ENCODE measurements at places on chromosomes 4 and X.

DNA sequence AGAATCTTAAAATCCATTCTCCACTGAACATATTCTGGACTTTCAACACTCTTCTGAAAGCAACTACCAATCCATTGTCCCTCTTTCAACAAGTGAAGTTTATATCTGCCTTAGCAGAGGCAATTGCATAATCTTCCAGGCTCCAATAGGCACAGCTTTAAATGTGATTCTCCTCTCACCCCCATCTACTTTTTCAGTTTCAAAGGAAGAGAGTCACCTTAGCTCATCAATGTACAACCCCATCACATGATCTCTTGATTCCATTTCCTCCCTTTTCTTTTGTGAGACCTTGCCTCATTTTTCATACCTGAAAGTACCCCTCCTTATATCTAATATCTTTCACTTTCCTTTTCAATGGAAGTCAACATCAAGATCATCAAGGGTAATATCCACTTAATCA is 921.7 kb upstream of the EPHA5 start:
- no peak for DNase-seq

GRCh38 chr4:73098016-73098415 is 28.5 kb upstream of the COX18 start:
- no peak for DNase-seq

- no peak for DNase-seq
These were observed 126.5 kb upstream of the WDFY3 start for GRCh38 chr4:85092943-85093342.

DNA sequence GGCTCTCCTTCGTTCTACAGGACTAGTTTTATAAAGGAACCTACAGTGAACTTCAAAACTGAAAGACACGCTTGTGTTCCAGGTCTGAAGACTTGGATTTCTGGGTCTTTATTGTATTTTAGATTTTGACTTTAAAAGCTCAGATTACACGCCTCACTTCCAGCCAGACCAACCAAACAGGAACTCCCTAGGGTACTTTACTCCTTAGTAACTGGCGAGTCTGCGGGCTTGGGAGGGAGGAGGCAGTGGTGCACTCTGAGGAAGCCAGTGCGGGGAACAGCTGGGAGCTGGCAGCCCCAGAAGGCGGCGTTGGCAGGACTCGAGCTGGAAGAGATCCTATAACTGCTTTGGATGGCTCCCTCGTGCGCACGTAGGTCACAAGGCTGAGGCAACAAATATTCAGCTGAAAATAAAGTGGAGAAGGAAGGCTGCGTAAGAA is 391 bp upstream of the PHKA1 start:
- no peak for DNase-seq

DNA sequence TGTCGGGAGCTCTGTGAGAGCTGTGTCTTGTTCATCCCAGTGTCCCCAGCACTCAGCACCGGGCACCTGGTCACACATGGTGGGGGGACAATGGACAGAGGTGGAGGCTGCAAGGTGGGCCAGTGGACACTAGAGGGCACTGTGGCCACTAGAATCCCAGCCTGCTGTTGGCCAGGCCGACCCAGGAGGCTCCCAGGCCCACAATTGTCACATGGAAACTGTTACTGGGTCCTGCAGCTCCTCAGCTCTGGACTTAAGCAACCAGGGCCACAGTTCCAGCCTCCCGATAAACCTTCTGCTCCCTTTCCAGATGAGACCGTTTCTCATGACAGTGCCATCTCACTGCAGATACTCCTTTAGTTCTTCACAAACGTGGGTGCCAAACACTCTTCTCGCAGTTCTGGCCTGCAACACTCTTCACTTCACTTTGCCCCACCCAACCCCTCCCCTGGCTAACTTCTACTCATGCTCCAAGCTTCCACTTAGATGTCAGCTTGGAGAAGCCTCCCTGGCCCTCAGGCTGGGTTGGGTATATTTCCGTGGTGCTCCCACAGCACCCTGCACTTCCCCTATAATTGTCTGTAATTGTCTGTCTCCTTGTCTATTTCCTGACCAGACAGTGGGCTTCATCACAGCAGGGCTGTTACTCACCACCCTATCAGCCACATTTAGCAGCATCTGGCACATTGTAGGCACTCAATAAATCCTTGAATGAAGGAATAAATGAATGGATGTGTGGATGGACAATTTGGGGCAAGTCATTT is 3.5 kb upstream of the IQSEC2 start:
- peak; percentile 59 for DNase-seq
